ENCODE measurements at places on chromosomes 12 and 14.

DNA sequence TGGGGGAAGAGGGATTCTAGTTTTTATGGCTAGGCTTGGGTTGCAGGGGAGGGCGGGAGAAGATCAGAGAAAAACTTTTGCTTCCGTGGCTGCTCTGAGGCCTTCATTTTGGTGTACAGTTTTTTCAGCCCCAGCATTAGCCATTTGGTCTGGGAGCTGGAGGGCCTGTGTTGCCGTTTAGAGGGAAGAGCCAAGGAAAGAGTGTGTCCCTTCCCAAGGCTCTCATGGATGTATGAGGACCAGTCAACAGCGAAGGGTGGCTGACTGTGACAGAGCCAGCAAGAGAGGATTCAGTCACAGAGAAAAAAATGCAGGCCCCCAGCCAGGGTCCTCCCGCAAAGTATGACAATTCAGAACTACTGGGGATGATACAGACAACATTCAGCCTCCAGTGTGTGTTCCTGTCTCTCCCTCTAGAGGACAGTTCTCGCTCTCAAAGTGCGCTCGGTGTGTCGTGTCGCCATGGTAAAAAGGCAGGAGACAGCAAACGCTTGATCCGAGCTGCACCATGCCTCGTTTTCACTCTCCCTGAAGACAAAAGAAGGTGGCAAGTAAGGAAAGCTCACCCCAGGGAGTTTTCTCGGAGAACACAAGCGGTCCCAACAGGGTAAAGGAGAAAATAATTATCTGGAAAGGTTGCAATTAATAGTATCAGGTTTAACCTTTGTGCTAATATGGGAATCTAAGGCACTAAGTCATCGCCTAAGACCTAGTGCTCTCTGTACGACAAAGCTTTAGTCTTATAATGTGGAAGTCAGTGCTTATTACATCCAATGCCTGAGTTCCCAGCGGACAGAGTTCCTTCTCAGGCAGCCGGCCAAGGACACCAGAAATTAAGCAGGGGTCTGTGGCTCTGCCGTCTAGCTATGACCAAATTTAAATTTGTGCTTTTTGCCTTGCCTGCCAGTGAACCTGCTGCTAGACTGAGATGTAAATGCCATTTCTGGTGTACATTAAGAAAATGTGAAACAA is 157.3 kb upstream of the PLXNC1 start:
- DNase-seq = no peak

- no peak for DNase-seq
Measured at GRCh38 chr14:104369208-104369607, 210.4 kb upstream of the C14orf180 start.

DNA sequence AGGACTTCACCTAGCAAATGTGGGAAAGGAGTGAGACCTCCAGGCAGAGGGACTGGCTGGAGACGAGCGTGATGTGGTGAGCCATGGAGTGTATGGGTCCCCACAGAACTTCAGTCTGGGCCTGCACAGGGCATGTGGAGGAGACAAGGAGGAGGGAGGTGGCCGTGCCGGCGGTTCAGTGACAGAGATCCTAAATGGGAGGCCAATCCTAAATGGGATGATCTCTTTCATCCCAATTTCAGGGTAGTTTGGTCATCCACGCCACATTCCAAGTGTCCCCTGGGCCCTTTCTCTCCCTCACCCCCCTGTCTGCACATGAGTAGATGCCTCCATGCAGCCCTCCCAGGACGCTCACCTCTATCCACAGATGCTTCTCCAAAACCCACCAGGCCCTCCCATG is 13.2 kb downstream of the SERPINA5 start:
- DNase-seq = no peak

DNA sequence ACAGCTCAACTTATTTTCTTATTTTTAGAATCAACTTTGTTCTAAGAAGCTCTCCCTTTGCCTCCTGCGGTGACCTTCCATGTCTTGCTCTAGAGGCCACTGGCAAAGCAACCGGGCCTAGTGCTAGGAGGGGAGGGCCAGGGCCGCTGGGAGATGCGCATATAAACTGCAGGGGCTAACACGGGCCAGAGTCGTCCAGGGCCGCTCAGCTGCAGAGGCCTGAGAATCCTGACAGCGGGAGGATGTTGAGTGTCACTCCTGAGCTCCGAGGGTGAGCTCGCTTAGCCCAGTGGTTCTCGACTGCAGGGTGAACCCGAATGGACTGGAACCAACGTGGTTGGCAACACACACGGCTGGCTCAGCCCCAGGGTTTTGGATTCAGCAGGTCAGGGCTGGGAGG is 6.5 kb upstream of the PIWIL1 start:
- DNase-seq = no peak

- DNase-seq = no peak
Measured at GRCh38 chr12:4025181-4026019, 152.2 kb upstream of the PARP11 start.

DNA sequence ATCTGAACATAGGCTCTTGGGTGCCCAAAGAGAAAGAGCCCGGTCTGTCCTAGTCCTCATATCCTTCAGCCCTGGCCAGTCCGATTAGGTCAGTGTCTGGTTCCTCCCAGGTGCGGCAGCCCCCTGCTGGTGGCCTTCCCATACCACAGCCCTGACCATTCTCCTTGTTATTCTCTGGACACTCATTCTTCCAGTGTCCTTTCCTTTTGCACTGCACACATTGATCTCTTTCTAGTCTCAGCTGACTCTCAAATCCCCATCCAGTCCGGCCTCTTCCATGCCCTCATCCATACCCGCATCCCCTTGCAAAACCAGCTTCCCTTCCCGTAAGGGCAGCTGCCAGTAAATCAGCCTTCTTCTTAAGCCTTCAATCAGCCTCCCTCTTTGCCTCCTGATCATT is 1316.3 kb downstream of the TMEM121 start:
- DNase-seq = no peak

GRCh38 chr12:52555577-52555976 is 2.6 kb upstream of the KRT71 start:
- no peak for DNase-seq

- no peak for DNase-seq
Measured at GRCh38 chr12:47412601-47413236, 293.1 kb downstream of the RPAP3 start.

DNA sequence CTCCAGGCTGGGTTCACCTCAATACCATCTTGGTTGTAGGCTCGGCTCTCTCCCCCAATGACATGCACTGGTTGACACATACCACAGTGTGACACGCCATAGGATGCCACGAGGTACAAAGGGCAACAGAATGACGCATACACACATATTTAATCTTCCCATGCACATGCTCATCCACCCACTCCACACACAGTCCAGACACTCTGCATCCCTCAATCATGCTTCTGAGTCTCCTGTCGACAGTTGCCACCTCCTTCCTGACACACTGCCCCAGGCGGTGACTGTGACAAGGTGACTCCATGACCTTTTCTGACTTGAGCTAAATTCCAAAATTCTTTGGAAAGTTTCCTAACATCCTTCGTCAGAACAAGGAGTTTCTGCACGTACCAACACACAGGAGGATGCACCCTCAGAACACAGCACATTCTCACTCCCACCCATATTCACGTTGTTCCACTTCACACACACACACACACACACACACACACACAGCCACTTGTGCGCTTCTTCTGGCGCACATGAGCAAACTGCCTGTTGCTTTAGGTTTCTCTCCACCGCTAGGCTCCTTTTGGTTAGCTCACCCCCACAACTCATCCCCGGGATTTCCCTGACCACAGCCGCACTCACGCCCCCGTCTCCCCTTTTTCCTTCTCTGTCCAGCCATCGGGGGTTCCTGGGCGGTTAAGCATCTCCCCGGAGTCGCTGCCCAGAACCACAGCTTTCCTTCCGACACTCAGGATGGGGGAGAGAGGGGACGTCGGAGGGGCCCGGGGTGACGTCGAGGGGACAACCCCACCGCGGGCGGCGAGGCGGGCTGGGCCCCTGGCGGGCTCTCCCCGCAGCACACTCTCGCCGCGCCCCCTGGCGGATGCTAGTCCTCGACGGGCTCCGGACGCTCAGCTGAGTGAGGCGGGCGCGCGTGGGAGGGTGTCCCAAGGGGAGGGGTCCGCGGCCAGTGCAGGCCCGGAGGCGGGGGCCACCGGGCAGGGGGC is 536 bp upstream of the WNT1 start:
- peak; percentile 40 for DNase-seq

- no peak for DNase-seq
Measured at GRCh38 chr12:112190231-112191025, 65.1 kb downstream of the TRAFD1 start.

DNA sequence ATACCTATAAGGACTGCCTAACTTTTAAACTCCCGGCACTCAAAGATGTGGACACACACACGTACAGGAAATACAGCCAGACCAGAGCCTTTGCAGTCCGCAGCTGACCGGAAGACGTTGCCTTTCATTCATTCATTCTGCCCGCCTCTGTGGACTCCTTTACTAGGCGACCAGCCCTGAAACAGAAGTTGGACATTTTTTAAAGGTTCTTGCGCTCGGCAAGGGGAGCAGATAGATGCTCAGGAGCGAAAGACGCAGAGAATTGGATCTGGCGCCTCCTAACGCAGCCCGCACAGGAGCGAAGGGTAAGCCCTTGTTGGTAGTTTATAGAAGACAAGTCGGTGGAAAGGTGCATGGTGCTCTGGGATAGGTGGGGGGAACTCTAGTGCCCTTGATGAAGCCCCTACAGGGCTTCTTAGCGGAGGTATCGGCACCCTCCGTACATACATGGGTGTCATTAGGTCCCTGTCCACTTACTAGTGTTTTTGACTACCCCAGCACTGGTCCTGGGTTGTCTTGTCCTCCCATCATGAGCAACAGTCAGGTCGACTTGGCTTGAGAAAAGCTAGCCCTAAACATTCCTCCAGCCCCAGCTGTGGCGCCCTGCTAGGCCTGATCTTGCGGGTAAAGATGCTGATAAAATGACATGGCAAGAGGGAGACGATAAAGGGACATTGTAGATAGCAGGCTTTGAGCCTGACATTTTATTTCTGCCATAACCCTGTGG is at the start of gene KDM2B:
TSS of gene KDM2B (minus strand) at position 65 of the 727 bp plus-strand sequence. CDS start 112 bp downstream, outside the sequence.
- no peak for DNase-seq

DNA sequence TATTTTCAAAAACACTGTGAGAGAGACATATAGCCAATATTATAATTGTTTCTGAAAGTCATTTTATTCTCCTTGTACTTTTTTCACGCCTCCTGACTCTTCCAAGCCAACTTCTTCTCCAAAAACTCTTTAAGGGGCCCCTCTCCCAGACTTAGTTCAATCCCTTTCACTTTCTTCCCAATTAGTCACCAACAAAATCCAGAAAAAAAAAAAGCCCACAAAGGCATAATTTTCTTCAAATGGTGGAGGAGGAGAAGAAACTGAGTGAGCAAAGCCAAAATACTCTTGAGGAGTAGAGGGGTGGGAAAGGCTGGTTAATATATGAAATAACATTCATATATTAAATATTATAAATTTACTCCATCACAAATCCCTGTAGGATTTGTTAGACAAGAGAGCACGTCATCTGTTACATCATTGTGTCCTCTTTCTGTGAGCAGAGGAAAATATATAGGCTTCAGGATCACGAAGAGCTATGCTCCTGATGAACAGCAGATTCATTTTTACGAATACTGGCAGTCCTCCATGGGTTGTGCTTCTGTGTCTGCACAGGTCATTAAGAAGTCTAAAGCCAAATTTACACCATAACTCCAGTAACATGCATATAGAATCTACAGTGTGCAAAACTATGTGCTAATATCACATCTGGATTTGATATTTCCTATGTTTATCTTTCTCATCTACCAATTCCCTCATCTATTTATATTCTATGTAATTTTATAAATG is 25.9 kb upstream of the NID2 start:
- no peak for DNase-seq

- no peak for DNase-seq
Measured at GRCh38 chr14:22333422-22334274, 255.4 kb downstream of the DAD1 start.

DNA sequence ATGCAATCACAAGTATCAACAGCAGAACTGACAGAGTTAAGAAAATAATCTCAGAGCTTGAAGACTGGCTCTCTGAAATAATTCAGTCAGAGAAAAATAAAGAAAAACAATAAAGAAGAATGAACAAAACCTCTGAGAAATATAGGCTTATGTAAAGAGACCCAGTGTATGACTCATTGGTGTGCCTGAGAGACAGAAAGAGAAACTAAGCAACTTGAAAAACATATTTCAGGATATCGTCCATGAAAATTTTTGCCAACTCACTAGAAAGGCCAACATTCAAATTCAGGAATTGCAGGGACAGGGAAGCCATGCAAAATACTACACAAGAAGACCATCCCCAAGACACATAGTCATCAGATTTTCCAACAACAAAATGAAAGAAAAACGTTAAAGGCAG is 56.2 kb downstream of the APOBEC1 start:
- DNase-seq = no peak

- no peak for DNase-seq
Measured at GRCh38 chr14:90732139-90732538, 84.1 kb downstream of the TTC7B start.

GRCh38 chr14:22597771-22598098 is 365 bp upstream of the ABHD4 start:
- DNase-seq = no peak

GRCh38 chr14:99945732-99946651 is 119.2 kb upstream of the EVL start:
- no peak for DNase-seq

DNA sequence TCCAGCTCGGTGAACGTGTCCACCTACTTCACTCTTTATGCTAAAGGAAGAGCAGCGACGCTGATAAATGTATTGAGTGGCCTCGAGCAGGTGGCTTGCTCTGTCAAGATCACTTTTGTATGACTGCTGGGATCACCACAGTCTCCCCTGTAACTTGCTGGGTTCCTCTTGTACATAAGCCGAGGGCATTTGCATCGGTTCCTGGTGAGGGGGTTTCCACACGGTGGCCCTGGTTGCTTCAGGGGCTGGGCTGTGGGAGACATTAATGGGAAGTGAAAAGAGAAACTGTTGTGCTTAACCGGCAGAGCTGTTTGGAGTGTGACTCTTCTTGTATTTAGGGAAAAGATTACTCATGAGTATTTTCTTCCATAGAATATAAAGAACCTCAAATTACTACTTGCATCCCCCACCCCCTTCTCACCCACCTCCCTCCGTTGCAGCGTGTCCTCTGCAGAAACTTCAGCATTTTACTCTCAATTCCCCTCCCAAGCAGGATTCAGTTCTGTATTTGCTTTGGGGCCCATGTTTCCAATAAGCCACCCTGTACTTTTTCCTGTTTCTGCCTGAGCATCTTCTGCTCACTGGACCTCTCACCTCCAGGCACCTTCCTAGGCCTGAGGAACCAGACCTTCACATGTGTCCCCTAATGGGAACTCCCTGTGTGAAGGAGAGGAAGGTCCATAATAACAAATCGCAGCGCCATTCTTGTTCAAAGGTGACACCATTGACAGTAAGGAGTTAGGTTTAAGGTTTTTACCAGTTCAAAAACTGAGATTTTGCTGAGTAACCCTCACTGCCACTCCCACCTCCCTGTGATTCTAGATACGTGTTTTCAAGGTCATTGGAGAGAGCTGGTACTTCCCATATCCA is 187.0 kb downstream of the ETV6 start:
- DNase-seq = peak; percentile 5

- no peak for DNase-seq
Measured at GRCh38 chr14:22572562-22573058, 16.4 kb downstream of the DAD1 start.

GRCh38 chr12:127280393-127281275 is 986.3 kb upstream of the TMEM132C start:
- DNase-seq = no peak
